ENCODE measurements at places on chromosomes 2 and 18.

- DNase-seq, result no peak
Measured at GRCh38 chr2:155662224-155662623, 670.3 kb downstream of the NR4A2 start.

DNA sequence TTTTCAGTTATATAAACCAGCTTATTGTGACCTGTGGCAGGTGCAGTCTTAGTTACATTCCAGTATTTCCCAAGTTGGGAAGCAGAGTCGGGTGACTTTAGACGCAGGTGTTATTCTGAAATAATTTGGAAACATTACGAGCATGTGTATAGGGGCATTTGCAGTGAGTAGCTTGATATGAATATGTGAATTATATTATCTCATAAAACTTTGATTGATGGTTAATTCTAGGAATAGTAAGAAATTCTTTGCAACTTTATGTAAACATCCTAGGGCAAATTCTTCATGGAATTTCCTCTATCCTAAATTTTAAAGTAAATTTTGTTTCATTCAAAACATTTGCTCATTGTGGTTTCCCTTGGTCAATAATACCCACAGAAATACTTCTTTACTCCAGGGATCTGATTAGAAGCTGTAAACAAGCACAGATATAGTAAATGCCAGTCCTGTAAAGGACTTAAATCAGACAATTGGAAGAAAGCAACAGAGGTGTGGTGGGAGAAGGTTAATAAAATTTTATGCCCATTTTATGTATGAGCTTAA lies 580.6 kb upstream of the CDH2 start:
- no peak for DNase-seq

DNA sequence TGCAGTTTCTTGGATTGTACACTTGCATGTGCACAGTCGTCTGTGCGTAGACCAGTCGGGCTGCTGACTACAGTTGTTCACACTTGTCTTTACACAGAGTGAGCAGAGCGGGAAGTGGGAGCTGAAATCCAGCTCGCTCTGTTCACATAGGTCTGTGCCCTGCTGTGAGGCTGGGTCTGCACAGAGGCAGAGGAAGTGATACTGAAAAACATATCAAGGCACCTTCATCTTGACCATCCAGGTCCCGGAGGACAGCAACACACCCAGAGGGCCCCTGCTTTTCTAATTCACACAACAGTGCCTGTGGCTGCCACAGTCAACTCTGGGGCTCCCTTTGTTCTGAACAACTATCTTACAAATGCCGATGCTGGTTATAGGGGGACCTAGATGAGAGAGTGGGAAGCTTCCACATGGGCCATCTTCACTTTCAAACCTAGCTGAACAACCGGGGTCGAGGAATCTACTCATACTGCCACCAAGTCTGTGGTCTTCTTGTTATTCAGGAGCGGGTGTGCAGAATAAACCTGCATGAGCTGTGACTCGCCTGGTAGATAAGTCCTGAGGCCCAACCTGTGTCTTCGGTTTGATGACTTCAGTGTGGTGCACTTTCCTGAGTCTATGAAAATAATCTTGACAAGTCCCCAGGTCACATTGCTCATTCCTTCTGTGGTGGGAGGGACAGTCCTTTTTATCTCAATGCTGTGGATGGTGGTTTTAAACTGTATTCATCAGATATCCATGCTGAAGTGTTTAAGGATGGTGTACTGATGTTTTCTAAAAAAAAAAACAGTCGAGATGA lies 3.5 kb upstream of the ADNP2 start:
- no peak for DNase-seq

DNA sequence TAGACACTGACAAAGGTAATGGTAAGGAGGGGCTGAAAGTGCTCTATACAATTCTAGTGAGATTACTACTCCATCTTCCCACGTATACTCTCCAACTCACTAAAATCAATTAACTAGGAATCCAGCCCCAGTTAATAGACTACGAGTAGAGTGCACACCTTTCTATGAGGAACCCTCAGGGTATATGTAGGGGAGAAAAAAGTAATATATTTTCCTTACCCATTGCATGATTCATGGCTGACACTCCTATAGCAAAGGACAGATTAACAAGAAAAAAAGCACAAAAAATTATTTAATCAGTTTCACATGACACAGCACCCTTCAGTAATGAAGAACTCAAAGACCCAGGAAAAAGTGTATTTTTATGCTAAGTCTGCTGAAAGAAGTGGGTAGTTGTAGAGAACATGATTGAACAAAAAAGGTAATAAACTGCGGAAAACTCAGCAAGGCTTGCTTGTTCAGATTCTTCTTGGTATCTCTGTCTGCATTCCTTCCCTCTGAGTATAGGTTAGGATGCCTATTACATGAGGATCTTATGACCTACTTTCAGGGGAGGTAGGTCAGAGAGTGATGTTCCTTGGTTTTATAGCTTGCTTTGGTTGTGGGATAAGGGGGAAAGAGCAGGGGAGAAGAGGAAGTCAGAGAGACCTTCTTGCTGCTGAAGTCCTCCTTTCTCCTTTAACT lies 342.0 kb upstream of the DLGAP1 start:
- no peak for DNase-seq
